ENCODE measurements at places on chromosomes 5 and 9.

- DNase-seq = no peak
These were observed 25.2 kb downstream of the TDRD7 start for GRCh38 chr9:97437051-97437600.

GRCh38 chr5:158079097-158079496 lies 220.2 kb upstream of the CLINT1 start:
- DNase-seq = no peak

- no peak for DNase-seq
These were observed 434.7 kb downstream of the DTWD2 start for GRCh38 chr5:118553662-118554061.

DNA sequence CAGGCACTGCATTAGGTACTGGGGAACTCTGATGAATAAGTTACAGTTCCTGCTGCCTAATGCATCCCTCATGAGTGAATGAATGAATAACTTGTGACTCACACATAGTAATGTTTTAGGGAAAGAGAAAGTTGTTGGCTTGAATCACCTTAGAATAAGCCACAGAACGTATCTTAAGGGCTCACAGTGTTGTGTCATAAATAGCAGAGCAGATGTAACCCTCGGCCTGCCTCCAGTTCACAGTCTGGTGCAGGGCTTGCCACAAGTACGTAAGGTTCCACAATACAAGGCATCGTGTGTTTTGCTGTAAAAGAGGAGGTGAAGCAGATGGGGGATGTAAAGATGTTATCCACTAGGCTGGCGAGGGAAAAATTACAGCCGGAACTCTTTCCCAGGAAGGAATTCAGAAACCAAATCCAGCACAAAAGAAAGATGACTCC lies 218.7 kb downstream of the TRPM3 start:
- no peak for DNase-seq

- DNase-seq = no peak
These were observed 581.8 kb downstream of the ACTL7B start for GRCh38 chr9:108273988-108274387.

- DNase-seq = no peak
These were observed 197.8 kb downstream of the PCSK1 start for GRCh38 chr5:96235008-96235910.

DNA sequence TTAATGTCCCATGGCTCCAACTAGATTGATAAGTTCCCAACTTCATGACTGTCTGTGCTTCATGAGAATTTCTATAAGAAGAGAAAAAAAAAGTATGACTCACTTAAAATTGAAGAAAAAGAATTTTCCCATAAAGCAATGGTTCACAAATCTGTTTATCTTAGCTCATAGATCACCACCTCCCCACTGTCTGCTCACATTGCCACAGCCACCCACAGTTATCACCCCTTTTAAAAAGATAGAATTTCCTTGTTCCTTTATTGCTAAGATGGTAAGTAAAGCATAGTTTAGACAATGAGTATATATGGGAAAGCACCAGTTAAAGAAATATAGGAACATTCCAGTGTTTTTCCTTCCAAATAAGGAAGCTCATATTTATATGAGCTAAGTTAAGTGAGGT lies 67.1 kb downstream of the ALDH7A1 start:
- no peak for DNase-seq

GRCh38 chr9:90044710-90045151 lies 439.9 kb downstream of the GADD45G start:
- DNase-seq = no peak

GRCh38 chr5:133700251-133700650 lies 87.9 kb upstream of the FSTL4 start:
- DNase-seq = no peak

DNA sequence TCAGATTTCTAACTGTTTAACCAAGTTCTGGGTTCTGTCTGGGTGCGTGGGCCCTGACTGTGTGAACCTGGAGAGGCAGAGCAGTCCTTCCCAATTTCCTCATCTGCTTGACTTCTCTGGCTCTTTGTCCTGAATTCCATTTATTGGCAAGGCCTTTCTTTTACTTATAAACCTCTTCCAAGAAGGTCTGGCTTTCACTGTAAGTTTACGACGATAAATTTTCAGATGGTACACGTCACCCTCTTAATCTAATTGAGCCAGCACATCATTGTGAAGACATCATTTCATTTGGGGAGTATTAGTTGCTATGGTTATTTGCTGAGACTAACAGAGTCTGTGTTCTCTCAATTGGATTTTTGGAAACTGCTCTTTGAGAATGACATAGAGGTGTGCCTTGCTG lies 92.4 kb downstream of the ARHGAP26 start:
- no peak for DNase-seq

DNA sequence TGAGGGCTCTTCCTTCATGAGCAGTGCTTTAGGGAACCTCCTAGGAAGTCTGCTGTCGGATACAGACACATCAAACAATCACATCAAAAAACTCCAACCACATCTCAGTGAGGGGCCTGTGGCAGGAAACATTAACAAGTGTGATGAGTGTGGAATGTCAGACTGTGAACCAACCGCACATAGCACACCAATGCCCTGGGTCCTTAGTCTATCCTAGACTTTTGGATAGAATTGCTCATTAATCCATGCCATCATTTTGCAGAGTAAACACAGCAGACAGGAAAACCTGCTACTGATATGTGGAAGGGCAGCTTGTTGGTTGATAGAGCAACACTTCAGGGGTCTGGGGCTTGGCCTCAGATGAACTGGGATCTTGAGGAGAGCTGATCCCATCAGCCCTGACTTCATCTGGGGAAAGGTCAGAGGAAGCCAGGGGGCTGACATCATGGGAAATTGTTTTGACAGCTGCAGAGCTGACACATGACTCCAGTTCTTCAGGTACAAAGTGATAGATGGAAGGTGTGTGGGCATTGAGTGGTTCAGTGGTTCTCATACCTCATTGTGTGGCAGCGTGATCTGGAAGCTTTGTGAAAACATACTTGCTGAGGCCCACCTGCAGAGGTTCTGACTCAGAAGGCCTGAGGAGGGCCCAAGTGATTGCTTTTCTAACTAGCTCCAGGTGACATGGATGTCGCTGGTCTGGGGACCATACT lies 193.3 kb downstream of the DIRAS2 start:
- no peak for DNase-seq

DNA sequence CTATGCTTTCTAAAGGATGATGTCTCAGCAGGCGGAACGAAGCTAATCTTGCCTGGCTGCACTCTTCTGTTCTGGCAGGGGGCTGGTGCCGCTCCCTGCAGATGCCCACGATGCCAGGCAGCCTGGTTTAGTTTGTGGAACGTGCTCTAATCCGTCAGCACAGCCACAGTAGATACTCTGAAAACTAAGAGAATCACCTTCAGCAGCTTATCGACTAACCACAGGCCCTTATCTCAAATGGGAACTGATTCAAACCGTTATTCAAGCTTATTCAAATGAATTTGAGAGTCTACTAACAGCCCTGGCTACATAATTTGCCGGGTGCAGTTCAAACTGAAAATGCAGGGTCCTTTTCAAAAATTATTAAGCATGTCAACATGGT lies 246.6 kb upstream of the ANKRD55 start:
- DNase-seq = no peak

DNA sequence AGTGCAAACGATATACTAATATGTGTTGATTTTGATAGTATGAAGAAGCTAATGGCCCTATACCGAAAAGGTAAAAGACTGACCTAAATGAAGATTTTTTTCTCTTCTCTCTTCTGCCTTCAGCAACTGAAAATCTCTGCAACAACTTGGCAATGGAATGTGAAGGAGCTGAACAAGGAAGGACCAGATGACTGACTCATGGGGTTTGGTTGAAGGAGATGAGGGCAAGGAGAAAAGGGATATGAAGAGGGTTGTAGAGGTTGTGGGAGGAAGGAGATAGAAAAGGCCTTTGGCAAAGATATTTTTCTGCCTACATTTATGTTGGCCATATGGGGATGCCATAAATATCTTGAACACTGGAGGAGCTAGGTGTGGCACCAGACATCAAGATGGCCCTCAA lies 129.7 kb upstream of the CHD1 start:
- no peak for DNase-seq

- DNase-seq = peak; percentile 24
These were observed 684 bp downstream of the TOR1B start for GRCh38 chr9:129803676-129804060.

GRCh38 chr5:149567226-149567625 lies 14.1 kb upstream of the ARHGEF37 start:
- no peak for DNase-seq

DNA sequence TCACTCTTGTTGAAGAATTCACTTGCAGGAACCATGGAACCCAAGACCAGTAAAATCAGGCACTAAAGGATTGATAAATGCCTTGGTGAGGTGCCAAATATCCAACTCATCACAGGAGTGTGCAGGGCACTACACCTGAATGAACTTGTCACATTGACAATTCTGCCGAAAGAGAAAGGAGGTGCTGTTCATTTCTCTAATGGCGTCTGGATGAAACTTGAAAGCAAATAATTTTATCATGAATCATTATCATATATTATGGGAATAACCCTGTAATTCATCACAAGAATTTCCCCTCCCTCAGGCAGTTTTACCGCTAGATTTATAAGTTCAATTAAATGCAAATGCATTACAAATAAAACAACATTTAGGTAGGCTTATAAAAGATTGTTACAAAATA lies 360.0 kb downstream of the GLIS3 start:
- DNase-seq = no peak

DNA sequence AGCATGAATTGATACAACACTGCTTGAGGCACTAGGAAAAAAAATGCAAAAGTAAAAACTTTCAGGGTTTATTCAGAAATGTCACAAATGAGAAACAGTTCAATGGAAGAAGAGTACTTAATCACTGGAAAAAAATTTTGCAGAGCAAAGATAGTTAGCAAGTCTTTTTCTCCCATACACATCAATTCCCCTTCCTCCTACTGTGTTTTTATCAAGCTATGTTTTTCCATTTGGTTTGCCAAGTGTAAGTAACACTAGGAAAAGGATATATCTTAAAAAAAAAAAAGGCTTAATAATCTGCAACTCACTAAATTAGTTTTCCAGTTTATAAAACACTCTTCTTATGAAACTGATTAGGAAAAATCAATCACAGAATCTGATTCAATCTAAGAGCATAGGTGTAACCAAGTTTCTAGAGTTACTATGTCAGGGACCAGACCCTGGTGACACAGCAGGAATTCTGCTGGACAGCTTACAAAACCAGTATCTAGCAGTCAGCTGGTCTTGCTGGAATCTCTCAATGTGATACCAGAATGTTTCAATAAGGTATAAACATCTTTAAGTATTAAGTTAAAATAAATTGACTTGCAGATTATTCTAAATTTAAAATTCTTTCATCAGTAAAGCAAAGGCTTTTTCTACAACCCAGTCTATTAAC lies 34.7 kb downstream of the RNF145 start:
- DNase-seq = no peak

DNA sequence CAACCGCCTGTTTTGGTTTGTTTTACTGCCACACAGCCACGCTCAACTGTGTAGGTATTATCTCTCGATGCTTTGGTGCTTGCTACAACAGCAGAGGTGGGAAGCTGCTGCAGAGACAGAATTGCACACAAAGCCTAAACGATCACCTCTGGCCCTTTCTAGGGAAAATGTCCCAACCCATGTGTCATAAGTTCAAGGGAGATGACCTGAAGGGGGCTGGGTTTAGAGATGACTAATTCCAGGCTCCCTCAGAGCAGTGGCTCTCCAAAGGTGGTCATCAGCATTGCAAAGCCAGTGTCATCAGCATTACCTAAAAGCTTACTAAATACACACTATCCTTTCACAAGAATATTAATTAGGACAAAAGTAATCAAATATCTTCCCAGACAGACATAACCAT lies 10.9 kb downstream of the ZNF622 start:
- DNase-seq = no peak

DNA sequence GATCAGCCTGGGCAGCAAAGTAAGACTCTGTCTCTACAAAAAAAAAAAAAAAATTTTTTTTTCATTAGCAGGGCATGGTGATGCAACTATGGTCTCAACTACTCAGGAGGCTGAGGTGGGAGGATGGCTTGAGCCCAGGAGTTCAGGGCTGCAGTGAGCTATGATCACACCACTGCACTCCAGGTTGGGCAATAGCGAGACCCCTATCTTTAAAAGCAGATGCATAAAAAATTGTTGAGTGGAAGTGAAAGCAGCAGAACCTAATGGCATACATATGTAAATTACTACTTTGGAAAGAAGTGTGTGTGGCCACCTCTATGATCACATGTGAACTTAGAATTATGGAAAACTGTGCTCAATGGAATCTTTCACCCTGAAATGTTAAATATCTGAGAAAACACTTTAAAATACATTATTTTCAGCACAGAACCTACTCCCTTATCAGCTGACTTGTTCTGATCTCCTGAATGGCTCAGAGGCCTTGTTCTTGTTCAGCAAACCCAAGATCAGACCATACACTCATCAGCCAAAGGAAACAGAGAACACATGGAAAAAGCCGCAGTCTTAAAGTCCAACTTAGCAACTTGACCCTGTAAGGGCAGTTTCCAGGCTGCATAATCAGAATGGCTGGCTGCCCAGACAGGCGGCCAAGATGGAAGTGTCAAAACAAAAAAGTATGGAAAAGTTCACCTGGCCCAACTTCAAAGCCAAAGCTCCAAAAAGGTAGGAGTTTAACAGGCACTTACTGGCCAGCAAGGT lies 56.5 kb downstream of the SIL1 start:
- no peak for DNase-seq

GRCh38 chr9:79220666-79221065 lies 351.1 kb upstream of the TLE4 start:
- no peak for DNase-seq

GRCh38 chr9:131432597-131433301 lies 38.9 kb downstream of the PRRC2B start:
- DNase-seq = no peak

DNA sequence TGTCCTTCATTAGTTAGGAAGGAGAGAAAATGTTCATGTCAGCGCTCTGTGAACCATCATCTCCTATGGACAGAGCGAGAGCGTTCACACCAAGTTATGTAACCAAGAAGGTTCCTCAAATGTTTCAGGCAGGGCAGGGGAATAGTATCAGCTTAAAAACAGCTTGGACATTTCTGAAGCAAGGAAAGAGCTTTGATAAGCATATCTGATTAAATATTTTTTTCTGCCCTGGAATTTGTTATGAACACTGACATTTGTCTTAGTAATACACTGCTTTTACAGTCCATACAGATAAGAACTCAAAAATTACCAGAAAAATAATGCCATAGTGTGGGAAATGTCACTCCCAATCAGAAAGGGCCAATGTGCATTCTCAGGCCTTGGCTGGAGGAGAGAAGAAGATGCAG lies 66.3 kb upstream of the LIFR start:
- no peak for DNase-seq

- no peak for DNase-seq
These were observed 529 bp downstream of the CSNK1A1 start for GRCh38 chr5:149550594-149551226.

DNA sequence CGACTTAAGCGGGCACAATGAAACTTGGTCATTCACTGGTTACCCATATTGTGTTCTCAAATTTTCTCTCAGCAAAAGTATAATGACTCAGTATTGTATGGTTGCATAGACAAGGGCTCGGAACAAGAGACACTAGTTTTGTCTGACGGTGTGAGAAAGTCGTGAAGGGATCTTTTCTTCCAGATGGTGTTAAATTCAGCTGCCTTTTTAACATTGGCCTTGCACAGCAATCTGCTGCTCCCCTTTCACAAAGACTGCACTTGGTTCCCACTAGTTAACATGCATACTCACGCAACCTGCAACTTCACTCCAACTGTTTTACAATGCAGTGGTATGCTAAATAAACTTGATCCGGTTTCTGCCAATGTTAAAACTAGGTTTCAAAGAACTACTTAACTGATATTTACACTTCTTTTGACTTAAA lies 219.2 kb downstream of the MEF2C start:
- no peak for DNase-seq

- peak; percentile 69 for DNase-seq
These were observed 40.6 kb upstream of the SAP30L start for GRCh38 chr5:154405078-154405792.

All from neuronal stem cell (in vitro differentiated cells).